Neuronal stem cell (in vitro differentiated cells): ENCODE measurements at places on chromosomes 3 and 15.
A peak's percentile ranks its signal among the peaks of the same experiment; 100 is the strongest.

- no peak for DNase-seq
These were observed 3.0 kb downstream of the POMGNT2 start for GRCh38 chr3:43102773-43103480.

- no peak for DNase-seq
These were observed 12.8 kb upstream of the CSRNP1 start for GRCh38 chr3:39166134-39166710.

GRCh38 chr15:94844538-94845389 lies 613.4 kb downstream of the MCTP2 start:
- DNase-seq = peak; percentile 33

- no peak for DNase-seq
These were observed 217.6 kb downstream of the SLCO3A1 start for GRCh38 chr15:92071045-92071634.

DNA sequence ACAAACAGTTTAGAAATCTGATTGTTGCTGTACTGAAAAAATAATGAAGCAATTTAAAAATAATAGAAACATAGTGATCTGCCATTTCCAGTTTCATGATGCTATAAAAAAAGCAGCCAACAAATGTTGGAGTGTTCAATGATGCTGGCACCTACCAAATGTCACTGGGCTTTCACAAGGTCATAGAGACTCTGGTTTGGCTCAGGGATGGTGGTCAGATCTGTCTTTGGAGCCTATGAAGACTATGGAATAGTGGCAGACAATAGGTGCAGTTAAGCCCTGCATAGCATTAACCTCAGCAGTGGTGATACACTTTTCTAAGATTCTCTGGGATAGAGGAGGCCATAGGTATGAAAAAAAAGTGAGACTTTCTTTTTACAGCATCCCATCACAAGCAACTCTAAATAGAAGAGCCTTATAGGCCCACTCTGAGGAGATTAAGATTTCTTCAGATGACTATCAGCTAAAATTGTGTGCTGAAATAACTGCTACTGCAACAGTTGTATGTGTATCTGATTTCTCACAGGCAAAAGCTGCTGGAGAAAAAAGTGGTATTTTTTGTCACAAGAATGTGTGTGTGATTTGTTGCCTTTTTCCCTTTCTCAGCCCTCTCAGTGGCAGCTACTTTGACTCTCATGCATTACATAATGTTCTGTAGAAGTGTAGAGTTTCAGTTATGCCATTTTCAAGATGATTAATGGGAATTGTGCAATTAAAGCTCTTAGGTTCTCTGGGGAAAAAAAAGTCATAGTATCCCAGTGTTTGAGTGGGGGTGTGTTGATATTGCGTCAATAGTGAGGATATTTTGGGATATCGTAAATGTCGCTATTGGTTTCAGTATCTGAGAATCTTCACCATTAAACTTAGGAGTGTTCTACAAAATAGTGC lies 137.4 kb downstream of the MBNL1 start:
- DNase-seq = no peak

GRCh38 chr3:44114142-44114541 lies 127.5 kb upstream of the TOPAZ1 start:
- DNase-seq = no peak

- DNase-seq = no peak
These were observed 91.9 kb downstream of the MB21D2 start for GRCh38 chr3:192825657-192826200.

DNA sequence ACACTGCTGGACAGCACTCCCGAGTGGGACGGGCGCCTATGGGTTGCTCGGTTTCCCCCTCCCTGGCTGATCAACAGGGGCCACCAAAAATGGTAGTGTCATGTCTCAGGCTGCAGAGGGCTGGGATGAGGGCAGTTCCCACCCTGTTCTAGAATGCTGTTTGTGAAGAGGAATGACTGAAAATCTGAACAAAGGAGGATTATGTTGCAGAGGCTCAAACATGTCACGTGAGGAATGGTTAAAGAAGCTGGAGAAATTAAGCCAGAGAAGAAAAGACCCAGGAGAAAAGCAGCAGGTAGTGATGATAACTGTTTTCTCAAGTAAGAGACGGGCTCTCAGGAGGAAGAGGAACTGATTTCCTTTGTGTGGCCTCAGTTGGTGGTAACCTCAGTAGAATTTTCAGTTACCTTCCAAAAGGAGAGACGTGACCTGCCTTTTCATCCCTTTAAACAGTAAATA lies 10.4 kb downstream of the SPG21 start:
- DNase-seq = no peak

- no peak for DNase-seq
These were observed 41.5 kb downstream of the SEMA3G start for GRCh38 chr3:52403271-52403841.

- no peak for DNase-seq
These were observed 1246.5 kb downstream of the OTOL1 start for GRCh38 chr3:162743091-162743490.
